ENCODE measurements at places on chromosomes 4 and X. TPM values are rescaled to one million over a fixed set of nuclear protein-coding genes. Genes with fewer than 3 reads are reported as not detected.

L1CAM gene
- total RNA-seq: 1.1 TPM

ETDA gene
- total RNA-seq: not detected

MAGEB10 gene
- not detected for total RNA-seq

POLN gene
- 1.8 TPM for total RNA-seq

MAGEA4 gene
- total RNA-seq: not detected

SLC10A4 gene
- not detected for total RNA-seq

KCNIP4 gene
- total RNA-seq: not detected

SHROOM3 gene
- 0.20 TPM for total RNA-seq

PLS3 gene
- total RNA-seq: 0.84 TPM

OPN1MW gene
- total RNA-seq: not detected

SSX3 gene
- not detected for total RNA-seq

ARHGEF38 gene
- not detected for total RNA-seq

CTAG2 gene
- not detected for total RNA-seq

DCAF4L1 gene
- total RNA-seq: 0.21 TPM

GRCh38 chrX:77415161-77415560, 32.0 kb upstream of the FGF16 start:
- no peak for DNase-seq

- DNase-seq: peak; percentile 16
These were observed 163.1 kb downstream of the ARAP2 start for GRCh38 chr4:36081185-36081584.

GRCh38 chr4:2789793-2790582, 2.9 kb upstream of the SH3BP2 start:
- no peak for DNase-seq

DNA sequence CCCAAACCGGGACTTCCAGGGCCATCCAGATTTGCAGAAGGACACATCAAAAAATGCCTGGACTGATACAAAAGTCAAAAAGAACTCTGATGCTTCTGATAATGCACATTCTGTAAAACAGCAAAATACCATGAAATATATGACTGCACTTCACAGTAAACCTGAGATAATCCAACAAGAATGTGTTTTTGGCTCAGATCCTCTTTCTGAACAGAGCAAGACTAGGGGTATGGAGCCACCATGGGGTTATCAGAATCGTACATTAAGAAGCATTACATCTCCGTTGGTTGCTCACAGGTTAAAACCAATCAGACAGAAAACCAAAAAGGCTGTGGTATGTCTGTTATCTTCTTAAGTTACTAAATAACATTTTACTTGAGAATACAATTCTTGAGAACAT, 9.2 kb downstream of the PLK4 start:
- DNase-seq: no peak

- no peak for DNase-seq
These were observed 45.8 kb downstream of the BCORL1 start for GRCh38 chrX:130028196-130028595.

- DNase-seq: no peak
These were observed 164.4 kb downstream of the QDPR start for GRCh38 chr4:17347445-17347844.

- no peak for DNase-seq
These were observed 6.0 kb downstream of the NOA1 start for GRCh38 chr4:56971383-56971782.

DNA sequence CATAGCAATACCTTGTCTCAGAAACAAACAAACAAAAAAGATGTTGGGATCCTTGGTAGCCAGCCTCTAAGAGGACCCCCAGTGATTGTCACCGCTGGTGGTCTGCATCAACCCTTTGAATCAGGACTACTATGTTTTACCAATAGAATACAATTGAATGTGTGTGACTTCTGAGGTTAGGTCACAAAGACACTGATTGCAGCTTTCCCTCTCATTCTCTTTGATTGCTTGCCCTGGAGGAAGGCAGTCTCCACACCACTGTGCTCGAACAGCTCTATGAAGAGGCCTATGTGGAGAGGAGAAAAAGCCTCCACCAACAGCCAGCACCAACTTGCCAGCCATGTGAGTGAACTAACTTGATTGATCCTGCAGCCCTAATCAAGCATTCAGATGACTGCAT, 2.8 kb upstream of the SMIM14 start:
- DNase-seq: no peak

DNA sequence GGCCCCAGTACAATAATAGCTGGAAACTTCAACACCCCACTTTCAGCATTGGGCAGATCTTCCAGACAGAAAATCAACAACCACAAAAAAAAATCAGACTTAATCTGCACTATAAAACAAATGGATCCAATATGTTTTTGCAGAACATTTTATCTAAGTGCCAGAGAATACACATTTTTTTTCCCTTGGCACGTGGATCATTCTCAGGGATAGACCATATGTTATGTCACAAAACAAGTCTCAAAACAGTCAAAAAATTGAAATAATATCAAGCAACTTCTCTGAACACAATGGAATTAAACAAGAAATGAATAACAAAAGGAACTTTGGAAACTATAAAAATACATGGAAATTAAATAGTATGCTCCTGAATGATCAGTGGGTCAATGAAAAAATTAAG, 576.3 kb downstream of the PCDH19 start:
- no peak for DNase-seq

DNA sequence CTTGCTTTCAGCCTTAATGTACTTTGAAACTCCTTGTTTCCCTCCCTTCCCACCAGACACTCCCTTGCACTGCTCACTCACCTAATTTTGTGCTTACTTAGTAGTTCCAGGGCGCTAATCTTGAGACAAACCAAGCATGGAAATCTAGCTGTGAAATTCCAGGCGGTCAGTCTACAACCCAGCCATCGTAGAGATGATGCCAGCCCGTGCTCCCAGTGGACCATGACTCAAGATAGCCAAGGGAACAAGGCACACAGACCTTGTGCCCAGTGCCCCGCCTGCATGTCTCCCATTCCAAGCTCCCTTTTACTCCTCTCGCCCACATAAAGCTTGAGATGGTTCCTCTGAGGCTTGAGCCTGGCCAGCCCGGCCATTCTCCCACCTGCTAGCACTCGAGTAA, 11.1 kb downstream of the TREX2 start:
- no peak for DNase-seq

DNA sequence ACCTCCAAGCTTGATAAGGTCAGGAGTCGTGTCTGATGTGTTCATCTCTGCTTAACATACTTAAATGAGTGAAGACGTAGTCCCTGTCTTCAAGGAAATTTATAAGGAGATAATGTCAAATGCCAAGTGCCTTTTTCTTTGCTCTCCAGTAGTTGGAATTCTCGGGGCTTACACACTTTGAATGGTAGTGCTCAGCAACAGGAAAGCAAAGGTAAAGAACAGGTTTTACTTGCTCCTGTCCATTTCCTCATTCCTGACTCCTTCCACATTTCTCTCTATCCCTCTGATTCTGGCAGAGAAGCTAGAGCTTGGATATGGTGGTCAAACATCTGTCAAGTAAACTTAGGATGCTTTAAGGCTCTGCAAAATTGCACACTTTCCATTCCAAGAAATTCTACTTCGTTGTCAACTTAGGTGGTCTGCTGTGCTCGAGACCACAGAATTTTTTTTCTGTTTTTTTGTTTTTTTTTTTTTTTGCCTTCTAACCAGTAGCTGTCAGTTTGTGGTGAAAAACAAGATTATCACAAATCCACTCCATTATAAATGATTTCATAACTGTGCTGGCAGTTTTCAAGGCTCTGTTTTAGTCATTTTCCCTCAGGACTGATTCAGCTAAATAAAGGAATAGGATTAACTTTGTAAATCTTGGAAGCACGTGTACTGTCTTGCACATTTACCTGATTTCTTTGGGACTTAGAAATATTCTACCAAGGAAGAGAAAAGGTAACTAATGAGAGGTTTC, 180.8 kb upstream of the ANXA3 start:
- no peak for DNase-seq

DNA sequence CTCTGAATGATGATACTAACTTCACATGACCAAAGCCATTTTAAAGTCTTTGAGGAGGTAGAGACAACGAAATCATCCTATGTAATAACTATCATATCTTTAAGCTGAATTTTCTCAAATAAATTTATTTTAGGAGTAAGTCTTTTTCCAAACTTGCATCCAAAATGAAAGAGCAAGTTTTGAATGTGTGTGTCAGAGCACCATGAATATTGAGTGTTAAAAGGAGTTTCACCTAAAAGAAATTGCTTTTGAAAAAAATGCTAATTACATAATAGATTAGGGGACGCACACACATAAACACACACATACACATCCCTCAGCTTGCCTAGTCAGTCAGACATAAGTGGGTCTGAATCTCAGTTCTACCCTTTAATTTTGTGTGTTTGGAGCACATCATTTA, 1.9 kb downstream of the ANK2 start:
- no peak for DNase-seq

DNA sequence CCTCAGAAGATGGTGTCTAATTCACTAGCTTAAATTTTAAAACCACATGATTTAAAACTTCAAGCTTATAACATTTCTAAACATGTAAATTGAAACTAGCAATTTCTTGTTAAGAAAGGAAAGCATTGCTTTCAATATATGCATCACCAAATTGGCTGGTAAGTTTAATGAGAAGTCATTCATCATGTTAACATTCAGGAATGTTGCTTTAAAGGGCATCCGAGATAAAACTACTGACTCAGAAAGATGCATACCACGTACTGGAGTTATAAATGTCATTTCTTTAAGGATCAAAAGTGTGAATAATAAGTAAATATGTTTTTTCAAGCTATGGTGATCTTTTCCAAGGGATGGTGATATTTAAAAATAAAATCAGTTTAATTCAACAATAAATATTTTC, 83.3 kb upstream of the VCX2 start:
- no peak for DNase-seq

- no peak for DNase-seq
These were observed 472.9 kb upstream of the GALNTL6 start for GRCh38 chr4:171340258-171340657.

- no peak for DNase-seq
These were observed 5.2 kb downstream of the HTT start for GRCh38 chr4:3079694-3080123.

- no peak for DNase-seq
These were observed 58.5 kb upstream of the SMAD1 start for GRCh38 chr4:145423017-145423708.

DNA sequence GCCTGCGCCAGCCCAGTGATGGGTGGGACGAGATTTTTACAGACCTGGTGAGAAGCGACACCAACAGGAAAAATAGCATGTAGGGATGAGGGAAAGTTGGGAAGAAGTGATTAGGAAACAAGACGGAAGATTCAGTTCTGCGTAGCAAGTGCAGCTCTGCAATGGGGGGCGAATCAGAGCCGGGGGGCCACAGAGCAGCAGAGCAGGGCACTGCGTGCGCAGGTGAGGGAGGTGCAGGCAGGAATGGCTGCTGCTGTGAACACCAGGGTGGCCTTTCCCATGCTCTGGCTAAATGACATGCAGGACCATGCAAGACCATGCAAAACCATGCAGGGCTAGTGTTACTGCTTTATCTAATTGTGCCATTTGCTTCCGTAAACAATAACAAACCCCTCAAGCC, 442.7 kb upstream of the FRG1 start:
- DNase-seq: no peak

DNA sequence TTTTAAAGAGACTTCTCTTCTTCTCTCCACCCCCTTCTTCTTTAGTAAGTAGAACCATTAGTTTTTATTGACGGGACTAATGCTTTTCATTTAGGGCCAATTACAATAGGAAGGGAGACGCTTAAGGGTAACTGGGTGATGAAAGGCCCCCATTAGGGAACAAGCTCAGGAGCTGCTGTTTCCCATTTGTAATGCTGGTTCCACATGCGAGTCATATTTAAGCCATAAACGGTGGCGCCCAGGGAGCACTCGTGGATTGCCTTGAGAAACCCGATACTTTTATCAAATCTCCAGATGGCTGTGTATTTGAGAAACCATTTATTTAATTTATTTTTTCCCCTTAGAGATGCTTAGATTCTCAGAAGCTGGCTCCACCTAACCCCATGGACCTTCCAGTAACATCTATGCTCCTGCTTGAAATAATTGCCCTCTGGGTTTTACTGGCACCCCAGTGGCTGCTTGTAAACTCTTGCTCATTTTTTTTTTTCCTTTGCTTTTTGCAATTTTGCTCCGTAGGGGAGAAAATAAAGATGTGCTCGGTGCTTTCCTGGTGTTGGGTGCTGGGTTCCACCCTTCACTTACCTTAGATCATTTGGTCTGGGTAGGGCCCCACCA, 124.2 kb upstream of the MSX1 start:
- no peak for DNase-seq

DNA sequence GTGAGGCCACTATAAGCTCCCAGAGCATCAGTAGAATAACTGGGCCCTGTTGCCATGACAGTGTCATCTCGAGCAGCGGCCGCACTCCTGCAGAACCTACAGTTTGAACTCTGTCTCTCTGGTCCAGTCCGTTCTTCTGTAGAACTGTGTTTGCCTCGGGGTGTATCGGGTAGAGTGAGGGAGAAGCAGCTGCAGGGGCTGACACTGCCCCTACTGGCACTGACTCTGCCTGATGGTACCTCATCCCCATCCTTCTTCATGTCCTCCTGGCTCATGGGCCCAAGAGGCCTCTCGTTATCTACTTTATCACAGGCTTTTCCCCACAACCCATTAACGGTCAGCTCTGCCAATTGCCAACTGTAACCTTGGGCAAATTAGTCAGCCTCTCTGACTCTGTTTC, 96.5 kb downstream of the NPNT start:
- no peak for DNase-seq

- no peak for DNase-seq
These were observed 237.8 kb downstream of the EVC2 start for GRCh38 chr4:5470318-5471198.

DNA sequence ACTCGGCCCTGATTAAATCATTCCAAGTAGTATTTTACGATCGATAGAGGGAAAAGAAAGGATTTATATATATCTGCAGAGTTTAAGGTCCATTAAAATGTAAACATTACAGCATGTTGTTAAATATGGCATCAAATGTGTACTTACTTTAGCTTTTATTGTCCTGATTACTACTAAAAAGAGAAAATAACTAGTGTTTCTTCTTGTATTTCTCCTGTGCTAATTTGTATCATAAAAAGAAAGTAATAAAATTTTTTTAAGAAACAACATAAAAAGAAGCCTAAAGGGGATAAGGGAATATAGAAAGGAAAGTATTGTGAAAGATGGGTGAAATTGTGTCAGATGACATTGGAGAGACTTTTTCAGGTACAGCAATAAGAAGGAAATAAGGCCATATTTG, 300.3 kb upstream of the ARSJ start:
- no peak for DNase-seq

DNA sequence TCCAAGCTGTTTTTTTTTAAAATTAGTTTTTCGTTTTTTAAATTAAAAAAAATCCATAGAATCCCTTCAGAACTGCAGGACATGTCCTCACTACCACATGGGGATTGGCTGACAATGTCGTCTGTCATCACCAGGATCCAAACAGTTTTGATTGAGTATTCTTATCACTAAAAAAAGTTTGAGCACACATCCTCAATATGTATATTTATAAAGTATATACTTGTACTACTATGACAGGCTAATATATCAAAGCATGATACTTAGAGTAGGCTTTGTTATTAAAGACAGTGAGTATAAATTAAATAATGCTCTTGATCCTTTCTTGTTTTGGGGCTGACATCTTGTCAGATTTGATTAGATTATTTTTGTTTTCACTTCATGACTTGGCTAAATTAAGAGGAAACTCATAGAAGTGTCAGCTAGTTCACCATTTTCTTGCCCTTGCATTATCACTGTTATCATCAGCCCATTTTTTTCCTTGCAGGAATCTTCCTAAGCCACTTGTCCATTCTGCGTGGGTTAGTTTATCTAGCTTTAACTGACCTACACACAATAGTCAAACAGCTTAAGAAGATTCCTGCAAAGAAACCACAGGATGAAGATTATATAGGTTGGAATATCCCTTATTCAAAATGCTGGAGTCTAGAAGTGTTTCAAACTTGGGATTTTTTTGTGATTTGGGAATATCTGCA, 92.8 kb downstream of the AMMECR1 start:
- DNase-seq: no peak

- no peak for DNase-seq
These were observed 93.6 kb upstream of the DHX15 start for GRCh38 chr4:24677909-24678308.

All from activated naive CD4-positive, alpha-beta T cell treated with anti-CD3 and anti-CD28 coated beads, Interleukin-2, amount 50 U/mL, for 72 hours (primary cell).